BJ (cell line): ENCODE measurements at places on chromosomes 3 and 15.

GRCh38 chr3:147355084-147355752 is 51.1 kb downstream of the ZIC4 start:
- no peak for DNase-seq

GRCh38 chr3:183496311-183496710 is 59.2 kb downstream of the KLHL6 start:
- no peak for DNase-seq

GRCh38 chr15:78242128-78242527 is 7.8 kb upstream of the ACSBG1 start:
- no peak for DNase-seq

DNA sequence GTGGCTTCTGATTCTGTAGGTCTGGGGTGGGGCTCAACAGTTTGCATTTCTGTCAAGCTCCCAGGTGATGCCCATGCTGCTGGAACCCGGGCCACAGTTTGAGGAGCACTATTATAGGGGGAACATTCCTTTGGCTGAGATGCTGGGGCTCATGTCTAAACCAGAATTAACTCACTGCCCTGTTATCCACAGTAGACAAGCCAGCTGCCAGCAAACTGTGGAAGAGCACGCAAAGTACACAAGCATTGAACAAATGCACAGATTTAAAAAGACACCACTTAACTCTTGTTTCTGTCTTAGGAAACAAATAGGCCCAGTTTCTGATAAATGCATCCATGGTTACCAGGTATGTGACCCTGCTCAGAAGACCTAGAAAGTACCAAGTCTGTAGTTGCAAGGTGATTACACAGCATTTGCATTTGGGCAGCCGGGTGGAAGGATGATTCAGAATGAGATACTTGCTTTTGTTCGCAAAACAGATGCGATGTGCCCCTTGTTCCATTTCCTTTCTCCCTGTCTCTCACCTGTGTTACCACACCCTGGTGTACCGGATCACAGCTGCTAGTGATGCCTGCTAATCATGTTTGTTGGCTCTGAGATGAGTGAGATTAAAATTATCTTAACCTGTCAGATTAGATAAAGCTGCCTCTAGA is 12.4 kb downstream of the GYG1 start:
- DNase-seq, result no peak

GRCh38 chr15:57213862-57214261 is 162.4 kb upstream of the CGNL1 start:
- no peak for DNase-seq

DNA sequence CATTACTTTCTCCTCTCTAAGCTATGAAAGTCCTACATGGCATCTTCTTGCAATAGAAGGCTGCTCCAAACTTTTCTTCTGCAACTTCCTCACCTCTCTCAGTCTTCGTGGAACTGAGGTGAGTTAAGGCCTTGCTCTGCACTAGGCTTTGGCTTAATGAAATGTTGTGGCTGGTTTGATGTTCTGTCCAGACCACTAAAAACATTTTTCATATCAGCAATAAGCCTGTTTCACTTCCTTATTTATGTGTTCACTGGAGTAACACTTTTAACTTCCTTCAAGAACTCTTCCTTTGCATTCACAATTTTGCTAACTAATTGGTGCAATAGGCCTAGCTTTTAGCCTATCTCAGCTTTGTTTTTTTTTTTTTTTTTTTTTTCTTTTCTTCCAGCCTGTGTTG is 335.3 kb upstream of the NECTIN3 start:
- no peak for DNase-seq
